MG63 (cell line): ENCODE measurements at places on chromosomes 12 and 14.

- no peak for DNase-seq
Measured at GRCh38 chr12:48016373-48017020, 12.2 kb upstream of the COL2A1 start.

GRCh38 chr12:31406345-31406744 lies 80.4 kb upstream of the SINHCAF start:
- DNase-seq, result no peak

DNA sequence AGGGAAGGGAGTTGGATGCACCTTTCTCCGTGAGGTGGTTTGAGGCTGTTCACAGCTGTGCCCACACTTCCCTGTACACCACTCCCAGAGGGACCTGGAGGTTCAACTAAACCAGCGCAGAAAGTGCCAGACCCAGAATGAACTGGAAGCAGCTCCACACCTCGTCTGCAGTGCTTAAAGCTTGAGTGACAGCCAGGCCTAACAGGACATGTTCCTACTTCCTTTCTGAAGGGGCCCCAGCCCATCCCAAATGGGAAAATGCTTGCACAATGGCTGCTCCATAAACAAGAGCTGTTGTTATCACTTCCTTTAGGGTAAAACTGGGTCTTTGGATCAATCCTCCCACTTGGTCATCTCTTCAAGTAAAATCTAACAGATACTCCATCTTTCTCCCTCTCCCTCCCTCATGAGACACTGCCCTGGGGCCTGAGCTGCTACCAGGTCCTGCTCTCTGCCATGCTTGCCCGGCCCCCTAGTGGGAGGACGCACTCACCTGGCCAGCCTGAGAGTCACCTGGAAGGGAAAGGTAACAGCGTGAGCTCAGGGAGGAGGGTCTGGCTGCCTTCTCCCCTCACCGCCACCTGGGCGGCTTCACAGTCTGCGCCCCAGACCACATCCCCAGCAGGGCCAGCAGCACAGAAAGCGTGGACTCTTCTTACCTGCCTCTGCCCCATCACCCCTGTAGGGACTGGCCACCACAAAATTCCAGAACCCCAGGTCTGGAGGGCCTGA lies 33.5 kb downstream of the ISCA2 start:
- no peak for DNase-seq

DNA sequence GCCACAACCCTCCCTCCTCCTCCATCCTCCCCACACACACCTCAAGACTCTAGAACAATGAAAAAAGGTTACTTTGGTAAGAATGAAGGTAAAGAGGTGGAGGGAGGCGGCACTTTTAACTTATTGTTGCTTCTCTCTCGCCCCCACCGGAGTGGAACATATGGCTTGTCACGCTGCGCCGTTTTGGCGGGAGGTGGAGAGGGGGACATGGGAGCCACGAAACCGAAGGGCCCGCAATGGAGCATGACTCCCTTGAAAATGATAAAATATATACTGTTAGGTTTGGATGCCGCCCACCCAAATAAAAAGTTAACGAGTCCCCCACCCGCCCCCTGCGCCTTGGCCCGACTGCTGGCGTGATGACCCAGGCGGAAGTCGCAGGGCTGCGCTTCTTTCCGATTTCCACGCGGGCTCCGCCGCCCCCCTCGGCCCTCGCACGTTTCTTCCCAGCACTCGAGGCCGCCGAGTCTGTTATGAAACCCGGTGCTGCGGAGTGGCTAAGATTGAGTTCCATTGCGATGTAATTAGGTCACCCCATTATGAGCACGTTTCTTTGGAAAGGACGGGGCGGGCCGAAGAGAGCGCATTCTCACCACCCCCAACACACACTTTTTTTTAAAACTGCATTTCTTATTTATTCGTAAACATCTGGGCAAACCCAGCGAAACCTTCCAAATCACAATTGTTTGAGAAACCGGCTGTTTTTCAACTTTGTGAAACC lies 1.4 kb upstream of the ZFP36L1 start:
- DNase-seq, result peak; percentile 79

DNA sequence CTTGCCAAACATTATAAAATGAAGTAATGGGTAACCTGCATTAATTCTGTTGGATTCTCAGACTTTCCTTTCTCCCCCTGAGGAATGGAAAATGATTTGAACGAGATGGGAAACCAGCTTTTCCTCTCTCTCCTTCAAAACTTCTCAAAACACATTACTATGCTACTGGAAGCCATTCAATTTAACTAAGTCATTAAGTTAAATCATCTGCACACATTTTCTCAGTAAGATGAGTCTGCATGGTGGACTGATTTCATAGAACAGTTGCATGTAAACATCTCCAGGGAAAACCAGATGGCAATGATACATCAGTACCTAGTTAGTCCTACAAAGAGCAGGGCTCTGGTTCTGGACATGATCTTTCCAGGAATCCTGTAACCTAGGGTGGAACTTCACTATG lies 59.9 kb downstream of the BMP4 start:
- DNase-seq, result no peak
